ENCODE measurements at places on chromosomes 13 and 19. TPM values are rescaled to one million over a fixed set of nuclear protein-coding genes. Genes with fewer than 3 reads are reported as not detected.

Gene WDR87
- not detected for total RNA-seq

Gene TINCR
- total RNA-seq: not detected

Gene LMTK3
- 0.05 TPM for total RNA-seq

Gene FBXO17
- 7.9 TPM for total RNA-seq

Gene ZNF793
- 0.22 TPM for total RNA-seq

Gene SLC6A16
- 0.30 TPM for total RNA-seq

Gene MISP3
- 4.0 TPM for total RNA-seq

Gene DBP
- total RNA-seq: 3.0 TPM

Gene CYP2S1
- not detected for total RNA-seq

Gene S1PR4
- total RNA-seq: 0.75 TPM

Gene ZNF208
- total RNA-seq: not detected

Gene ZNF562
- 30.3 TPM for total RNA-seq

Gene SACS
- 35.7 TPM for total RNA-seq

Gene GARIN5A
- 0.26 TPM for total RNA-seq

Gene EDNRB
- total RNA-seq: 0.52 TPM

Gene CD33
- total RNA-seq: 0.22 TPM

Gene ADGRE3
- not detected for total RNA-seq

Gene ANKRD27
- 18.5 TPM for total RNA-seq

Gene PLVAP
- not detected for total RNA-seq

Gene TRPC4
- total RNA-seq: 1.2 TPM

Data from NCI-H460 (cell line).